ENCODE measurements at places on chromosomes 16 and 17. TPM values are rescaled to one million over a fixed set of nuclear protein-coding genes. Genes with fewer than 3 reads are reported as not detected.

TBKBP1 gene
- 4.9 TPM for total RNA-seq

IGFBP4 gene
- total RNA-seq = 2,033 TPM

HS3ST6 gene
- 3.1 TPM for total RNA-seq

RNF43 gene
- 0.36 TPM for total RNA-seq

RGS9 gene
- total RNA-seq = 6.8 TPM

C16orf46 gene
- total RNA-seq = 0.85 TPM

CCL1 gene
- total RNA-seq = not detected

VPS35 gene
- 87.0 TPM for total RNA-seq

WNK4 gene
- total RNA-seq = 1.5 TPM

TBC1D3B gene
- total RNA-seq = 3.7 TPM

ADAP2 gene
- 3.7 TPM for total RNA-seq

MYO1D gene
- 2.6 TPM for total RNA-seq

DEXI gene
- 36.9 TPM for total RNA-seq

Measured in A549 treated with DMSO at 1 μM for 4 hours (cell line).